ENCODE measurements at places on chromosomes 2 and 18.

GRCh38 chr2:229363185-229363814 lies 92.2 kb upstream of the PID1 start:
- no peak for DNase-seq

DNA sequence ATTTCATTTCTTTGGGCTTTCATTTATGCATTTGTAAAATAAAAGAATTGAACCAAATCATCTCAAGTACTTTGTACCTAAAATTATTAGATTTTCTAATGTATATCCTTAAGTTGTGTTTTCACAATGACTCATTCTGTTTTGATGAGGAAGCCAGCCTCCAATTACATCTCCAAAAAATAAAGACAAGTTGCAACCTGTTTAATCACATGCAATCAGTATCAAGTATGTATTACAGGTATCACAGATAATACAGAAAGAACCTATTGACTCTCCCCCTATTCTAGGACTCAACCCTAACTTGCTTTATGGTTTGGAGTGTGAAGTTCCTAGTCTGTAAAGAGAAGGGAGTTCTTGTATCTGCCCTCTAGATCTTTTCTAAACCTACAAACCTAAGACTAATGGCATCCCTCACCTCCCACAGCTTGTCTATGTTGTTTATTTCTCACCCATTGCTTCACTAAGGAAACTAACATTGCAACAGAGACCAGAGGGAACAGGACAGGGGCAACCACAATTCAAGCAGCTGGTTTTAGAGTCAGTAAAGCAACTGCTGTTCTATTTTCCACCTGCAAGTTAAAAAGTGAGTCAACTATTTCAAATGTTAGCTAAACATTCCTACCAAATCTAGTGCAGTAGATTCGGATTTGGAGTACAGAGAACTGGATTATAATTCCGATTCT lies 141.1 kb upstream of the ETAA1 start:
- DNase-seq: no peak

- no peak for DNase-seq
These were observed 254.4 kb downstream of the NBAS start for GRCh38 chr2:15306706-15307105.

- DNase-seq: no peak
These were observed 28.6 kb downstream of the ITM2C start for GRCh38 chr2:230893338-230893737.

DNA sequence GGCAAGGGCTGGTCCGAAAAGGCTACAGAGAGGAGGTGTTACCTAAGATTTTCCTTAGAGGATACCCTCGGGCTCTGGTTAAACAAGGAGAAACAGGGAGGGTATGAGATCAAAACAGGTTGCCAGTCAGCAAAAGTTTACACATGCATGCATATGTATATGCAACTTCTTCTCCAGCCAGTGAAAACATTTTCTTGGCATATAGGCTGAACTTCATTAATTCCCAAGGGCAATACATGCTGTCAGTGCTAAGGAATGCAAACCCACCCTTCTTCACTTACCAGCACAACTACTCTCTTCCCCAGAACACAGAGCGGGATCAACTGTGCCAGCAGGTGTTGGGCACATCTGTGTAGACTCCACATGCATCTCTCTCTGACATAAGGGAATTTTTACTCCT lies 176.0 kb downstream of the GFPT1 start:
- no peak for DNase-seq

DNA sequence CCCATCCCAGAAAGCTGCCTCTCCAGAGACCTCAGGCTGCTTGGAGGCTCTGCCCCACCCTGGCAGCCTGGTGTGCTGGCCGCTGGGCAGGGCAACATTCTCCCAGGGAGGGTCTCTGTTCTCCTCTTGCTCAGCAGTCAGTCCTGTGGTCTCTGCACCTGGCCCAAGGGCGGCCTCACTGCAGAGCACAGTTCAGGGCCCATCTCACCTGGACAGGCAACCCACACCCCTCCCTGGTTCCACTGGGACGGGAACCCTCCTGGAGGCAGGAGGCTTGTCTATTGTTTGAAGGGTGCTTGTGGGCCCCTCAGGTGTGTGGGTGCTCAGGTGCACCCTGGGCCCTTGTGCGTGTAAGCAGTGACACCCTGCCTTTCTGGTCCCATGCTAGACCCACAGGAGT lies 67.2 kb upstream of the OTOS start:
- no peak for DNase-seq

GRCh38 chr2:233474308-233475160 lies 92.0 kb downstream of the USP40 start:
- no peak for DNase-seq

DNA sequence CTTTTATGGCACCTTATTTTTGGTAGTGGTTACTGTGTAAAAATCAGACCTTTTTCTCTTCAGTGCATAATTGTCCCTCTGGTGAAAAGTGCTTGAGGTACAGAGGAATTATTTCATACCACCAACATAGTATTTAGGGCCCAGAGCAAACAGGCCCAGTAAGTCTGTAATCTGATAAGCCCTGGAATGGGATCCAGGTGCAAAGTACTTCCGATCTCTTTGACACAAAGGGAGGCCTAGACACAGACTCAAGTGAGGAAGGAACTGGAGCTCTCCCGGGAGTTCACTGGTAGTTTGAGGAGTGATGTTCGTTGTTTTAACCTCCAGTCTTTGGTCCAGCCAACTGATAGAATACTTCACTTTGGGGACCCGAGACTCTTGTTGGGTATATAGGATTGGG lies 57.4 kb downstream of the RAB31 start:
- DNase-seq: no peak

- DNase-seq: no peak
These were observed 51.1 kb downstream of the LPIN2 start for GRCh38 chr18:2961821-2962220.

- DNase-seq: no peak
These were observed 59.5 kb upstream of the AMMECR1L start for GRCh38 chr2:127945281-127945680.

DNA sequence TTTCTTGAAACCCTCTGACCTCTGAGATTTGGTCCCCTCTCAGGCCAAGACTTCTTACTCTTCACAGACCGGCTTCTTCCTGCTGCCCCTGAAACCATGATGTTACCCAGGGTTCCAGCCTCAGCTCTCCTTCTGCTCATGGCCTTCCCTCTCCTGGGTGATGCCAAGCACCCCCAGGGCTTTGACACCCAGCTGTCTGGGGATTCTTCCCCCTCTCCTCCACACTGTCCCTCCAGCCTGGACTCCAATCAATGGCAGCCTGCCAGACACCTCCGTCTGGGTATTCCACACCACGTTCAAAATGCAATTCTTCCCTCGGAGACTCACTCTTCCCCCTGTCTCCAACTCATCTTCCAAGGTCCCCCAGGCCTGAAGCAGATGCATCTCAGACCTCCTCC lies 25.0 kb downstream of the SPP2 start:
- no peak for DNase-seq

GRCh38 chr2:180971811-180972210 lies 8.6 kb upstream of the UBE2E3 start:
- no peak for DNase-seq

GRCh38 chr2:73284296-73285158 lies at the start of gene FBXO41:
Gene FBXO41, minus strand, starts transcription at chr2:73284478. Its CDS starts 14,848 bp downstream, at chr2:73269630.
- no peak for DNase-seq

DNA sequence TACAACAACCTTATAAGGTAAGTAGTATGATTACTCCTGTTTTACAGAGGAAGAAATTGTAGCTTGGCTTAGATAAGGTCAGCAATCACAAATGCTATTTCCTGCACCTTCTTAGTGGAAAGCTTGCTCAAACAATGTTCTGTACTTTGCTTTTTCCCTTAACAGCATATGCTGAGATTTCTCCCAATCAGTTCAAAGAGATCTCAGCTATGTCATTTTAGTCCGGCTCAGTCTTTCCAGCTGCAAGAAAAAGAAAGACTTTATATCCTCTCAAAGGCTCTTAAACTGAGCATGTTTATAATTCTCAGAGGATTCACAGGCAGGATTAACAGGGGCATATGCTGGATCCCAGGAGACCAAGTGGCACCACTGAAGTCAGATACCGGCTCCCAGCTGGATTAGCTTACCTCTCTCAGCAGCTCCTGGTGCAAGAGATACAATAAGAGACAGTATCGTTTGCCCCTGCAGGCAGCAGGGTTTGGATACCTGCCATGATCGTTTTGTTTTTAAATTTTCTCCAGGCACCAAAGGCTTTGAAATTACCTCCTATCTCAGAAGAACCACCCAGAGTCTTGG lies 29.5 kb downstream of the KIAA2012 start:
- DNase-seq: no peak

- no peak for DNase-seq
These were observed 136.2 kb downstream of the RGPD3 start for GRCh38 chr2:106332054-106332453.

GRCh38 chr2:239399433-239399920 lies 1.3 kb downstream of the HDAC4 start:
- no peak for DNase-seq

DNA sequence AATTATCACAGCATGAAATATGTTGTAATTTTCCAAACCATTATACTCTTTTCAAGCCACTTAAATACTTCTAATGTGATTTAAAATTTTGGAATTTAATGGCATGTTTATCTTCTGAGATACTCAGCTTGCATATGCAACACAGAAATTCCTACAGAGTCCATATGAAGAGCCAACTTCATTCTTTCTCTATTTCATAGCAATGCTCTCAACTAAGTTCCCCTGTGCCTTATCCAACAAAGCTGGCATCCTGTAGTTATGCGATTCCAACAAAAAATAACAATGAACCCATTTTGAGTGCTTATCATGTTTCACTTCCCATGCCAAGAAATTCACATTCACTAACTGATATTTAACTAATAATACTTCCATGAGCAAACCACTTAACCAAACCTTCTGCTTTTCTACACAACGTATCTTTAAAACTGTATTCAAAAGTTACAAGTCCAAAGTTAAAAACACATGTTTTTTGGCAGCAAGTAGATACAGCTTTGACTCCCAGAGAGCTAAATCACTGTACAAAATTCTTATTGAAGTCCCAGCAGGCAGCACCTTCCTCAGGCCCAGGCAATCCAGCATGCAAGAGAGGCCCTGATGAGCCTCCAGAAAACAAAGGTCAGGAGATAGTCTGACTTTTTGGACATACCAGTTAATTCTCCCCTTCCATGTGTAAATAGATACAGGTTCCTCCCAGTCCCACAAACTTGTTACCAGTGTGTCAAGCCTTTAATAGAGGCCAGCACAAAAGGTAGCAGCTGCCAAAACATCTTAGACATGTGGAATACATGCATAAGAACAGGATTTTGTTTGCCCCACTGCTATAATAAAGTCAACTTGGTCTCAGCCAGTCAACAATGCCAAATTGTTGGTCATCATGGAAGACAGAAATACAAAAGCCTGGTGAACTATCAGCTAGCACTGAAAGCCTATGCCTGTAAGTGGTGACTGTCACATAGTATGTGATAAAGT lies 113.1 kb upstream of the WDR75 start:
- no peak for DNase-seq

DNA sequence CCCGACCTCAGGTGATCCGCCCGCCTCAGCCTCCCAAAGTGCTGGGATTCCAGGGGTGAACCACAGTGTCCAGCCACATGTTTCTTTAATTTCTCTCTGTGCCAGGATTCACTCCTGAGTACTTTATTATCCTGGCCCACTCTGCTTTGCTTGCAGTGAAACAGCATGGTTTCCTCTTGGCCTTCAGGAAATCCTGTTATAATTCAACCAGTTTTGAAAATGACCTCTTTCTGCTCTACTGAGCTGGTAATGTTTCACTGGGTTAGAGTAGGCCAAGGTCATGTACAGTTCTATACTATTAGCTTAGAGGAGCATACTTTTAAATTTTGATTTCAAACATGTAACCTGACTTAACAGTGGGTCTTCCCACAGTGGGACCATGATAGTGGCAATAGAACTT lies 90.6 kb upstream of the PELI1 start:
- no peak for DNase-seq

DNA sequence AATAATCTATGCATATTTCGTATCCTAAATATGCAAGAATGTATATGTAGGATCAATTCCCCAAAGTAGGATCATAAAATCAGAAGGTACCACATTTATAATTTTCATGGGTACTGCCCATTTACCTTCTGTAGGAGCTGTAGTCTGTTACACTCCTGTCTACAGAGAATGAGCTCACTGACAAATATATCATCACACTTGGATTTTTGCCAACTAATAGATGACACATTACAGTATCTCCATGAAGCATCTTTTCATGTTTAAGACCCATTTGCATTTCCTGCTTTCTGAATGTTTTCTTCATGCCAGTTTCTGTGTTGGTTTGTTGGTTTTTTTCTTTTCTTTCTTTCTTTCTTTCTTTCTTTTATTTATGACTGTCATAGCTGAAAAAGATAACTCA lies 70.9 kb upstream of the EML6 start:
- DNase-seq: no peak

- DNase-seq: no peak
These were observed 640 bp downstream of the ROCK2 start for GRCh38 chr2:11343650-11344341.

DNA sequence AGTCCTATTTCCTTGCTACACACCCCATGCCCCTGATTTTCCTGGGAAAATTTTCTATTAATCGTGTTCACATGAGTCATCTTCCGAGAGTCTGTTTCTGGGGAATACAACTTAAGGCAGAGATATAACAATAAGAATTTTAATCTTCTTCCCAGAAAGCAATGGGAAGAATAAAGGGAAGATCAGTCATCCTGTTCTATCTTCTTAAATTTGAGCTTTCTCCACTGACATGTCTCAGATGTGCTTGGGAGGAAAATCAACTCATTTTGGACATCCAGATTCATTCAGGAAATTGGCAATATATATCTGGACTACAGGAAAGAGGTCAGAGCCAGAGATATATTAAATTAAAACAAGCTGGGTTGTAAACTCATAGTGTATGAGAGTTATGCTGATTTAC lies 62.3 kb upstream of the SPAG16 start:
- no peak for DNase-seq

- DNase-seq: no peak
These were observed 1655.8 kb downstream of the SUCLG1 start for GRCh38 chr2:82803307-82803706.

GRCh38 chr2:102297891-102298290 lies 13.5 kb upstream of the IL1RL1 start:
- no peak for DNase-seq

GRCh38 chr18:23311351-23312121 lies 141.6 kb upstream of the RIOK3 start:
- DNase-seq: peak; percentile 19

- no peak for DNase-seq
These were observed 47.6 kb downstream of the STK17B start for GRCh38 chr2:196123679-196124373.

- no peak for DNase-seq
These were observed 118.5 kb downstream of the AGAP1 start for GRCh38 chr2:235612181-235612950.

- no peak for DNase-seq
These were observed 234.0 kb downstream of the EPHA4 start for GRCh38 chr2:221337957-221338685.
